ENCODE measurements at places on chromosomes 7 and 10.

GRCh38 chr7:45366475-45366874 is 207.7 kb upstream of the ADCY1 start:
- no peak for DNase-seq

DNA sequence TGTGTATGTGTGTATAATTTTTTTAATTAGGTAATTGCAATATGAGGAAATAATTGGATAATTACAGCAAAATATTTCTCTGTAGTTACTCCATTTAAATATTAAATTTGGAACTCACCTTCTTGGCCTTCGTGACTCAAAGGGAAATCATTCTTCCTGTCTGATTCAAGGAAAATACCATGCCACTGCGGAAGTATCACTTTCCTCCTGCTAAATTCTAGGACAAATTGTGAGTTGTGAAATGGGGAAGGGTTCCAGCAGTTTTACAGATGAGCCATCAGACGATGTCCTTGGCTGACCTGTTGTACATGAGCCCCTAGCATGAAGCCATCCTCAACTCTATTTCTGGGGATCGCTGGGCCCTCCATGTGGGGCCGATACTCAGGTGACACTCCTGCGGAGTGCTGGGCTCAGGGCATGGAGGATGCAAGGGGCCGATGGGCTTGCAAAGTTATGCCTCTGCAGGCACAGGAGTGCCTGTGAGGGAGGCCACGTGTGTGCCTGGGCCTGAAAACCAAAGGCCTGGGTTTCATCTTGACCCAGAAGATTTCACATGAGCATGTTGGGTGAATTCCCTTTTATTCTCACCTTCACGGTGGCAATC is 179.6 kb upstream of the TCERG1L start:
- DNase-seq: no peak

- no peak for DNase-seq
Observed at GRCh38 chr10:69265521-69265920, 12.8 kb upstream of the HK1 start.

GRCh38 chr10:77333610-77334340 is 303.8 kb downstream of the KCNMA1 start:
- DNase-seq: no peak

- DNase-seq: no peak
Observed at GRCh38 chr7:28466885-28467284, 54.6 kb downstream of the CREB5 start.

GRCh38 chr10:74165530-74165901 is 14.5 kb downstream of the ADK start:
- no peak for DNase-seq

GRCh38 chr10:119407254-119407777 is 135.2 kb downstream of the RGS10 start:
- no peak for DNase-seq

DNA sequence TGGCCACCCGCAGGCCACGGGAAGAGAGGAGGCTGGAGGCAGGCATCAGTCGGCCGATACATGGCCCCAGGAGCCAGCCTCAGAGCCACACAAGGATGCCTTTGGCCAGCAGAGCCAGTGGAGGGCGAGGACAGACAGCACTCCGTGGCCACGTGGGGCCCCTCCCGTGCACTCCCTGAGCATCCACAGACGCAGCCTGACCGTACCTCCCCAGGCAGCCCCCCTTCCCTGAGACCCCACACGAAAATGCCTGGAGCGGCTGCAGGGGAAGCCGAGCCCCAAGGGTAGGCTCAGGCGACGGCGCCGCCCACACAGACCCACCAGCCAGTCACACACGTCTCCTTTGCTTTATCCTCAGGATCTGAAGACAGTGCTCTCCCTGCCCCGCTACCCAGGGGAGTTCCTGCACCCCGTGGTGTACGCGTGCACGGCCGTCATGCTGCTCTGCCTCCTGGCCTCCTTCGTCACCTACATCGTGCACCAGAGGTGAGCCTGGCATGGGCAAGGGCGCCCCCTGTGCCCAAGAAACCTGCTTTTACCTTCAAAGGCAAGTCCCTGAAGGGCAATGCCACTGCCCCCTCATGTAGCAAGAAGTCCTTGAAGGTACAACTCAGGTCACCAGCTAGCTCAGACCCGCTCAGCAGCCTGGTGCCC is 9.0 kb downstream of the ADGRA1 start:
- no peak for DNase-seq

GRCh38 chr10:6074489-6075301 is 12.5 kb upstream of the IL2RA start:
- DNase-seq: peak; percentile 25

DNA sequence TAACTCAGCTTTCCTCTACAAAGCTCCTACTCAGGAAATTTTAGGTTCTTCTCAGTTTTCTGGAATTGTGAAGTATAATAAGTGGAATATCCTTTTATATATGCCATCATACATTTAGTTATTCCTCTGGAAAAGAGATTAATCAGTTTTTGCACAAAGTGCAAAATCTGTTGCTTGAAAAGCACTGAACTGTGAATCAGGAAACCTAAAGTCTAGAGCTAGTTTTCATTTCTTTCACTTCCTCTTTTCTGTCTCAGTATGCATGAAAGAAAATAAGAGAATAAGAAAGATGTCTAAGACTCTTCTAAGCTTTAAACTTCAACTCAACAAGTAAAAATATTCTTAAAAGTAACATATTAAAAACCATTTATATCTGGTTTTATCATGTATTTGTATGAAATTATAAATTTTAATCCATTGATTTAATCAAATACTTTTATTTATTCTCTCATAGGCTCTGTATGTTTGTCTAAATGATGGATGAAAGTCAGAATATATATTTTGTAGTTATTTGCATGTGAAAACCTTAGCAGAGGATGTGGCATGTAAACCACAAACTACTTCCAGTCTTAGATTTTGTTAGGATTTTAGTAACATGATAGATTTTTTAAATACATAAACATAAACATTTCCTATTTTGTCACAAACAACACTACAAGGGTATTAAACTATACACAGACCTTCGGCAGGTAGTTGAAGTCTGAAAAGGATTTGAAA is 1073.0 kb downstream of the XPNPEP1 start:
- no peak for DNase-seq

DNA sequence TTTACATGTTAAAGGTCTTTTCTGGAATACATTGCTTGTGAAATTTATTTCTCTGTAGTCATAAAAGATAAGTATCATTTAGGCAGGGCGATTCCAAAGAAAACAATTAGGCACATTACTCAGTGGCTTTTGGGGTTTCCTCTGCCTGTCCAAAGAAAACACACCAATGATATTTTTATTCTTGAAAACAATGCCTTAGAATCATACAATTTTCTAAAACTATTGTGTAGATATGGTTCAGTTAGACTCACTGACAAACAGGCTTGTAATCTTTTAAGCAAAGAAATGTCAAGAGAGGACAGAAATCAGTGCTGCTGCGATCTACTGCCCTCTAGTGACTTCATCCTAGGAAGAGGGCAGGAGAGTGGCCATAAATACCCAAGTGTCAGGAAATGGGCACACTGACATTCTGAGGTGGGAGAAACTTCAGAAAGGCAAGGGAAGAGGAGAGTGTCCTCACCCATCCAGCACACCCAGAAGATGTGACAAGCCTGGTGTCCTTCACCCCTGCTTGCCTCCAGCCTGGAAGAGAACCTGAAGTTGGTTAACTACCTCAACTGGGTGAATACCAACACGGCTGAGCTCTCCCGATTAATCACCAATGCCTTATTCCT is 120.5 kb downstream of the GALNT11 start:
- DNase-seq: peak; percentile 32

GRCh38 chr7:90298145-90299038 is 22.7 kb downstream of the FAM237B start:
- DNase-seq: no peak

DNA sequence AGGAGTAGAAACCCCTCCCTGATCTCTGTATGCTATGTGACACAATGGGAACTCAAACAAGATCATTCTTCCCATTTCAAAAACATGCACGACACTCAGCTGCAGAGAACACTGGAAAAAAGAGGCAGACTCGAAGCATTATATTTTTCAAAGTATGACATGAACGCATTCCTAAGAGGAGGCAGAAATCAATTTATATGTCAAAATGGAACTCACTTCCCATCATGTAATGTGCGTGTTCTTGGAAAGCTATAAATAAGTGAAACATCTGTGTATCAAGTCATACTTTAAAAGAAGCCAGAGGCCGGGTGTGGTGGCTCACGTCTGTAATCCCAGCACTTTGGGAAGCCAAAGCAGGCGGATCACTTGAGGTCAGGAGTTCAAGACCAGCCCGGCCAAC is 142.7 kb downstream of the ICA1 start:
- no peak for DNase-seq

DNA sequence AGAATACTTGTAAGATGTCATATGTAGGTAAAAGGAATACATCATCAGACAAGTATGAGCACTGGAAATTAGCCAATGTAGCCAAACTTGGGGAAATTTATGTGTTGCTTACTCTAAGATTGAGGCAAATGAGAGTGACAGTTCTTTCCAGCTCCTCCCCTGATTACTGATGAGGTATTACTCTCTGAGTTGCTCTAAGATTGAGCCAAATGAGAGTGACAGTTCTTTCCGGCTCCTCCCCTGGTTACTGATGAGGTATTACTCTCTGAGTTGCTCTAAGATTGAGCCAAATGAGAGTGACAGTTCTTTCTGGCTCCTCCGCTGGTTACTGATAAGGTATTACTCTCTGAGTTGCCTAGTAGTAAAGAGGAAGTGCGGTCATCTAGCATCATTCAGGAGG is 435.8 kb downstream of the NRG3 start:
- no peak for DNase-seq

DNA sequence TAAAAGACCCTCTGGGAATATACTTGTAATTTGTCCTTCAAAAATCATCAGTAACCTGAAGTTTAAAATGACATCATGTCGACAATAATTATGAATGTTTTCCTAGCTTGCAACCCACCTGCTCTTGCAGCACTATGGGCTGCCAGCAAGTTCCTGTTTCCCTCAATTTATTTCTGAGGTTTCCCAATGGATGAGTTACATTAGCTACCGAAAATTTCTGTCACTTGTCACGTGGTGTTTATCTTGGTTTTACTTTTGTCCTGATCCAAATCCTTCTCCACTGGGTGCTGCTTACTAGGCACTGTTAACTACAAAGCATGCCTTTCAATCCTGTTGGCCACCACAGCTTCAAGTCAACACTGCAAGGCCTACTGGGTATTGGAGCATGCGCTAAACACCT is 31.5 kb downstream of the GIMAP8 start:
- DNase-seq: no peak

GRCh38 chr10:120221873-120222485 is 235.0 kb upstream of the PLPP4 start:
- DNase-seq: no peak

- no peak for DNase-seq
Observed at GRCh38 chr7:156384706-156385105, 255.9 kb upstream of the RNF32 start.

- DNase-seq: no peak
Observed at GRCh38 chr7:39838326-39838725, 111.7 kb upstream of the CDK13 start.

- no peak for DNase-seq
Observed at GRCh38 chr10:130218181-130218641, 82.0 kb downstream of the GLRX3 start.

DNA sequence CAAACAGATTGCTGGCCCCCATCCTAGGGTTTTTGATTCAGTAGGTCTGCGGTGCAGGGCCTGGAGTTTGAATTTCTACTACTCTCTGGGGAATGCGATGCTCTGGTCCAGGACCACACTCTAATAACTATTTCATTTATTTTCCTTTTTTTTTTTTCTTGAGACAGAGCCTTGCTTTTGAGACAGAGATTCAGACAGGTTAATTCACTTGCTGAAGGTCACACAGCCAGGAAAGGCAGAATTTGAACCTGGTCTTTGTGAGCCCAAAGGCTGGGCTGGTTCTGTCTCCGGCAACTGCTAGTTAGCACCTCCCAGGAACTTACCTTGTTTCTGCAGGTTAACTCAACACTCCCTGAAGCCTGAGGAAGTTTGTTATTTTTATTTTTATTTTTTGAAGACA is 11.5 kb downstream of the SPACDR start:
- no peak for DNase-seq

DNA sequence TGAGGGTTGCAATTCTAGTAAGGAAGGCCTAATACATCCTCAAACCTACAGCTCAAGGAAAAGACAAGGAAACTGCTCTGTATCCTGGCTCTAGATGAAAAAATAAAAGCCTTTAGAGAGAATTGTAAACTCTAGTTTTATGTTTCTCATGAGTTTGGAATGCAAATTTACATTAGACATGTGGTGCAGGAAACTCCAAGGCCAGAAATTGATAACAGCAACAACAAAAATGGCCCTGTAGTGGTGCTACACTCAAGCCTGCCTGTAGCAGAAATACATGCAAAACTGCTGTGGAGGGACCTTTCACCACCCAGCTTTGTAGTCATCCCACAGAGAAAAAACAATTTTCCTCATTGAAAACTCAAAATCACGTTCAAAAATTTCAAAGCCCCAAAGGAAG is 546.7 kb upstream of the LRRN3 start:
- DNase-seq: no peak

GRCh38 chr7:82056282-82056681 is 286.4 kb upstream of the HGF start:
- no peak for DNase-seq

GRCh38 chr10:42482411-42482810 is 156.0 kb downstream of the ZNF33B start:
- DNase-seq: no peak

DNA sequence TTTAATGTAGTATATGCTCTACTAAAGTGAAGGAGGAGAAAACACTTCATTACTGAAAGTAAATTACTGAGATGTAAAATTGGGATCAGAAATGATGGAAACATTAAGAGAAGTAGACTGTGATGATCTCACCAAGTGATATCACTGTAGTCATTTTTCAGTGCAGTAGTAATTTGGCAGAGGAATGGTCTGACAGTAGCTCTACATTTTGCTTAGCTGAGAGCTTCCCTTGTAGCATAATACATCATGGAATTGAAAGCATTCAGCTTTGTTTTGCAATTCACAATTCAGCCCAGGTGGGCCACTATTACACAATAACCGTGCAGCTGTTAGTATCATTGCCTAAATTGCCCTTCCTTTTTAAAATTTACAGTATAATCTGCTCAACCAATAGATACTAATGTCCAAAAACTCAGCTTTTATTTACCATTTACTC is 19.4 kb upstream of the CABCOCO1 start:
- no peak for DNase-seq

GRCh38 chr10:24872790-24873182 is 79.6 kb downstream of the PRTFDC1 start:
- DNase-seq: no peak

GRCh38 chr7:151717415-151717814 is 159.5 kb downstream of the PRKAG2 start:
- no peak for DNase-seq
